ENCODE measurements at places on chromosomes 4 and X. TPM values are rescaled to one million over a fixed set of nuclear protein-coding genes. Genes with fewer than 3 reads are reported as not detected.

Gene NALF2
- total RNA-seq = 2.0 TPM

Gene NXF2
- total RNA-seq = not detected

GRCh38 chrX:79366873-79367749 is at the start of gene ITM2A:
TSS of gene ITM2A (minus strand) at chrX:79367334. CDS start at chrX:79367215, 119 bp downstream.
- DNase-seq = peak; percentile 48

Gene GAGE12E
- total RNA-seq = not detected

DNA sequence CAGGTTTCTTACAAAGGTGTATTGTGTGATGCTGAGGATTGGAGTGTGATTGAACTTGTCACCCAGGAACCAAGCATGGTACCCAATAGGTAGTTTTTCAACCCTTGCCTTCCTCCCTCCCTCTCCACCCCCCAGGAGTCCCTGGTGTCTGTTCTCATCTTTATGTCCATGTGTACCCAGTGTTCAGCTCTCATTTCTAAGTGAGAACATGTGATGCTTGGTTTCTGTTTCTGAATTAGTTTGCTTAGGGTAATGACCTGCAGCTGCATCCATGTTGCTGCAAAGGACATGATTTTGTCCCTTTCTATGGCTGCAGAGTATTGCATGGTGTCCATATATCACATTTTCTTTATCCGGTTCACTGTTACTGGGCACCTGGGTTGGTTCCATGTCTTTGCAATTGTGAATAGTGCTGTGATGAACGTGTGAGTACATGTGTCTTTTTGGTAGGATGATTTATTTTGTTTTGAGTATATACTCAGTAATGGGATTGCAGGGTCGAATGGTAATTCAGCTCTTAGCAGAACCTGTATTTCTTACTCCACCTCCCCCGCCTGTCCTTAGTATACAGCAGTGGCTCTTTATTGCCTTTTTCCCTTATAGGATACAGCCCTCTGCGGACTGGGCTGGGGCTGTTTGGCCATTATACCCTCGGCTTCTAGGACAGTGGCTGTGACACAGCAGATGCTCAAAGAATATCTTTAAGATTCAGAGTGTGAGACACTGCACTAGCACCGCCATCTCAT is 145.4 kb downstream of the PTTG2 start:
- DNase-seq = no peak
